ENCODE measurements at places on chromosomes 1 and 21.
A peak's percentile ranks its signal among the peaks of the same experiment; 100 is the strongest.

GRCh38 chr1:206555473-206555935, 48.2 kb downstream of the RASSF5 start:
- DNase-seq, result no peak

DNA sequence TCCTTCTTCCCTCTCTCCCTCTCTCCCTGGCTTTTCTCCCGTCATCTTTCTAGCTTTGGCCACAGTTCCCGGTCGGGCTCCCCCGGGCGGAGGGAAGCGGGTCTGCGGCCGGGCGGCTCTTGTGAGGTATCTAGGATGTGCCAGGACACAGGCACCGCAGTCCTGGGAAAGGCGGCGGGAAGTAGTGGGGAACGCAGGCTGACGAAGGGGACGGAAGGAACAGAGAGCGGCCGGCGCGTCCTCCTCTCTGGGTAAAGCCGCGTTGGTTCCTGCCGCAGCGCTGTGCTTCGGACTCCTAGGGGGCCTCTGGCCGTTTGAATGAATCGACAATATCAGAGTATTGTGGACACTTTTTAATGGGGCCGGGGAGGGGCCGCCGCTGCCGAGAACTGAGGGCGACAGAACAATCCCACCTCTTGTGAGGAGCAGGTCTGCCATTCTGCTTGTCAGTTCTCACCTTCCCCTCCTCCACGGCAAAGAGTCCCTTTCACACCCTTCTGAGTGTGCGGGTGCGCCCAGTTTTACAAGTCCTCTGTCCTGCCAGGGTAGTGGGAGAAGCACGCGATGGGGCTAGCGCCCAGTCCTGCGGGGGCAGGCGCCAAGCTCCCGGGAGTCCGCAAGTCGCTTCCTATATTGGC, 1.2 kb upstream of the LHX9 start:
- no peak for DNase-seq

GRCh38 chr1:169186106-169186505, 79.6 kb downstream of the ATP1B1 start:
- no peak for DNase-seq

GRCh38 chr1:14340002-14340785, 258.3 kb upstream of the KAZN start:
- DNase-seq, result no peak

- DNase-seq, result no peak
Observed at GRCh38 chr1:165738794-165739193, 29.9 kb downstream of the TMCO1 start.

DNA sequence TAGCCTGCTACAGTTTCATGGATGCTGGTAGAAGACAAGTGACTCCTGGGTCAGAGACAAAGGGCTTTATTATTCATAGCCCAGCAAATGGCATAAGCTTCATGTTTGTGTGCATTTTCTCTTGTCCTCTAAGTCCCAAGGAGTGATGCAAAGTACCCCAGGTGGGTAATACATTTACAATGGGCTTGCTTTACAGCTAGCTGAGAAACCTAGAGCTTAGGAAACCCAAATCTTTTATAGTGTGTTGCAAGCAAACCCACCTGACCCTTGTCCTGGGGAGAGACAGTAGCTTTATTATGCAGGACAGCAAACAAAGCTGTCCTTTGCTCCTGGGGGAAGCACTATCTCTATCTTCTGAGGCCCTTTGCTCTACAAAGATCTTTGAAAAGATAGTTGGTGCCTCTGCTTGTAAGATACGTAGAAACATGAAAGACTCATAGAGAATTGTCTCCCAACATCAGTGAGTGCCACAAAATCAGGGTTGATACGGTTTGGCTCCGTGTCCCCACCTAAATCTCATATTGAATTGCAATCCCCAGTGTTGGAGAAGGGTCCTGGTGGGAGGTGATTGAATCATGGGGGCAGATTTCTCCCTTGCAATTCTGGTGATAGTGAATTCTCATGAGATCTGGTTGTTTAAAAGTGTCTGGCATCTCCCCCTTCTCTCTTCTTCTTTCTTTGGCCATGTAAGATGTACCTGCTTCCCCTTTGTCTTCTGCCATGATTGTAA, 315.8 kb upstream of the USP24 start:
- no peak for DNase-seq

DNA sequence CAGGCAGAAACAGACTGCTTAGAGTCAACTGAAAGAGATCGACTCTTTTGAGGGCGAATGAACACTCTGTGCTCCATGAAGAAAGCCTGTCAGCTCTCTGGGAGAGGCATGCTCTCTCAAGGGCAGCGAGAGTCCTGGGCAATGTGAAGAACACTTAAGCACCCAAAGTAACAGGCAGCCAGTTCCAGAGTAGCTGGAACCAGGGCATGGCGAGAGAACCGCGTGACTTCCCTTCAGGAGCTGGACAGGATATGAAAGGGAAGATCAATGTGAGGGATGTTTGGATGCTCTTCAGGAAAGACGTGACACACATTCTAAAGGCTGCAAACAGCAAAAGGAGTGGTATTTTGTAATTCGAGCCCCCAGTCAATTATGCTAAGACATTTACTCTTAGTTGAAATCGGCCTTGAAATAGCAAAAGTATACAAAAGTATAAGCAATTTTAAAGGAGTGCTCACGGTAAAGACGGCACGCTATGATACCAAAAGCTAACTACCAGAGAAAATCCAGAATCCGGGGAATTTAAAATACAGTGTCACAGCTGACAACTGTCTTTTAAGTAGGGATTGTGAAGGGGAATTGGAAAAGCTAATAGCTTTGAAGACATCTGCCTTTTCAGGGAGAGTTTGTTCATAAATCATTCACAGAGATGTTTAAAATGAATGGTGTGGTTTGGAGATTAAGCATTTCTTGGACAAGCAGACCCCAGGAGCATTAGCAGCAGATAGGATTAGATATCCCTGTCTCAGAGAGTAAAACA, 20.8 kb downstream of the ADAMTS5 start:
- DNase-seq, result no peak

- DNase-seq, result no peak
Observed at GRCh38 chr1:215730600-215730999, 163.5 kb downstream of the KCTD3 start.

- no peak for DNase-seq
Observed at GRCh38 chr21:29817450-29817849, 122.3 kb downstream of the GRIK1 start.

DNA sequence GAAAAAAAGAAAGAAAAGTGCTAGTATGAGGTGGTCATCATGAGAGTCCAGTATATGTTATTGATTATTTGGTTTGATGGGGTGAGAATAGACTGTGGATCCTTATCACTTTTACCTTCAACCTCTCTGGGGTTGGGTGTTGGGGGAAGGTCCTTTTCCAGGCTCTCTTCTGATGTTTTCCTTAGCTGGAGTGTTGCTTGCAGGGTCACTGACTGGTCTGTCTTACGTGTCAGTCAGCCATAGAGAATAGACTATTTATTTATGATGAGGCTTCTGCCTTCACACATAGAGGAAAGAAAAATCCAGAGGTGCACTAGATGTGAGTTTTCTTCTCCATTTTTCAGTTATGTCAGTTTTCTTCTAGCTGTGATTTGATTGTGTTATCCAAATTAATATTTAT, 36.5 kb downstream of the MAP3K21 start:
- no peak for DNase-seq

DNA sequence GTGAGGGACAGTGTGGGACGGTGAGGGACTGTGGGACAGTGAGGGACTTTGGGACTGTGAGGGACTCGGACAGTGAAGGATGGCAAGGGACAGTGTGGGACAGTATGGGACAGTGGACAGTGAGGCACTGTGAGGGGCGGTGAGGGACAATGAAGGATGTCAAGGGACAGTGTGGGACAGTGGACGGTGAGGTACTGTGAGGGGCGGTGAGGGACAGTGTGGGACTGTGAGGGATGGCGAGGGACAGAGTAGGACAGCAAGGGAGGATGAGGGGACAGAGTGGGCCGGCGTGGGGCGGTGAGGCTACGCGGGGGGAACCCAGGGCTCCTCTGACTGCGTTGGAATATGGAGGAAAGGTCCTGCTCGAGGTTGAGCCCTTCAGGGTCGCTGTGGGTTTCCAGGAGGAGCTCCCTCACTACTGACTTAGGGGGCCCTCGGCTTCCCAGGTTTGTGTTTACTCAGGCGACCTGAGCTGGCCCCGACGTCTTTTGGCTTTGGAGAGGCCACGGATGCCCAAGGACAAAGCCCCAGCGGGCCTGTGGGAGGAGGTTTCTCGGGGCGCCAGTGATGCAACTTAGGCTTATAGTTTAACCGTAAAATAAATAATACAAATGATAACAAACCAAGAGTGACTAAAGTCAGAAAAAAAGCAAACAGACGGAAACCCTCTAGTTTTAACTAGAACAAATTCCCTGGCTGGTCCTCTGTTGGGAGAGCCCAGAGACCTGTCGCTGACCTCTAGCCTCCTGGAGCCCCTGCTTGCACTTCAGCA, 1.1 kb upstream of the ERRFI1 start:
- no peak for DNase-seq

GRCh38 chr1:41599912-41600311, 115.4 kb upstream of the EDN2 start:
- DNase-seq, result peak; percentile 24

DNA sequence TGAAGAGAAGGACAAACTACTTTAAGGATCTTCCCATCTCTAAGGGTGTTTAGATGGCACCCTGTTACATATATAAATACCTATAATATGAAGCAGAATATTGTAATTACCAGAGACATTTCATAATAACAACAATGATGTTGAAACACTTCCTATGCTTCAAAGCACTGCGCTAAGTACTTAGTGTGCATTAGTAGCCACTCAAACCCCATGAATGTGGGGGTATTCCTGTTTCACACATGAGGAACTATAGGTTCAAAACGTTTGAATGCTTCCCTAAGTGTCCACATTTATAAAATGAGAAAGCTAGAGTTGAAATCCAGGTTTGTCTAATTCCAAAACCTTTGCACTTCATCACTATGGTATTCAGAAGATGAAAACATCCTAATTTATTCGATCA, 18.5 kb upstream of the OR10J5 start:
- peak; percentile 50 for DNase-seq

- no peak for DNase-seq
Observed at GRCh38 chr1:96002969-96003964, 718.3 kb upstream of the PTBP2 start.

DNA sequence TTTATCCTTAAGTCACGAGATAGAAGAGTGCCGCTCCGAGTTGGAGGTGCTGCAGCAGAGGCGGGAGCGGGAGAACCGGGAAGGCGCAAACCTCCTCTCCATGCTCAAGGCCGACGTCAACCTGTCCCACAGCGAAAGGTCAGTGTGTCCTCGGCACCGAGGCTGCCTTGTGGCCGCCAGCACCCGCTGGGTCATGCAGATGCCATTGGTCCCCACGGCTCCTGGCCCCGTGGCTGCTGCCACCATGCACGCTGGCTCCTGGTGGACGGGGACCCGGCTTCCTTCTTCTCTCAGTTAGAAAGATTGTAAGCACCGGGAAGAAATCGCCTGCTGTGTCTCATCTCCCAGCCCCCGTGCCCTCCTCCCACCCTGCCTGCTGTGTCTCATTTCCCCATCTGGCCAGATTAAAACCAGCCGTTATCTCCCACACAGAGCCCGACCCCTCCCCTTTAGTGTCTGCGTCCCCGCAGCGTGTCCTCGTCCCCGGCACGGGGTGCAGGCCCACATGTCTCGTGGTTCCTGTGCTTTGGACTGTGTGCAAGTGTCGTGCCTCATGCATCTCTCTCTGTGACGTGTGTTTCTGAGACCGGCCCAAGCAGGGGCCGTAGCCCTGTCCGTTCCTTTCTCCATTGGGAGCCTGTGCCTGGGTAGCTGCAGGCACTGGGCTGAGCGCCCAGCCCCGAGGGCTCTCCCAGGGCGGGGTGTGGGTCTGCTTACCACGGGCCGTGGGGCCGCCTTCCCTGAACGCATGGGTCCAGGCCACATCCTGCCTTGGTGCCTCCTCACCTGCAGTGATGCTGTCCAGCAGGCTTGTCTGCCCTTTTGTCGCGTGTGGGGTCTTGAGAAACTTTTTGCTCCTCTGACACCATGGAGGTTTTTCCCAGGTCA, 62.1 kb downstream of the PCNT start:
- peak; percentile 30 for DNase-seq

GRCh38 chr1:36096500-36097432, 8.1 kb downstream of the ADPRS start:
- DNase-seq, result no peak

- no peak for DNase-seq
Observed at GRCh38 chr1:228073857-228074545, 8.5 kb upstream of the ARF1 start.
